ENCODE measurements at places on chromosomes 2 and 18.

- DNase-seq: no peak
Observed at GRCh38 chr18:78857314-78858150, 122.1 kb upstream of the SALL3 start.

GRCh38 chr2:127057371-127058245 lies 49.3 kb downstream of the BIN1 start:
- DNase-seq: no peak

GRCh38 chr2:212117926-212118325 lies 420.7 kb downstream of the ERBB4 start:
- no peak for DNase-seq

DNA sequence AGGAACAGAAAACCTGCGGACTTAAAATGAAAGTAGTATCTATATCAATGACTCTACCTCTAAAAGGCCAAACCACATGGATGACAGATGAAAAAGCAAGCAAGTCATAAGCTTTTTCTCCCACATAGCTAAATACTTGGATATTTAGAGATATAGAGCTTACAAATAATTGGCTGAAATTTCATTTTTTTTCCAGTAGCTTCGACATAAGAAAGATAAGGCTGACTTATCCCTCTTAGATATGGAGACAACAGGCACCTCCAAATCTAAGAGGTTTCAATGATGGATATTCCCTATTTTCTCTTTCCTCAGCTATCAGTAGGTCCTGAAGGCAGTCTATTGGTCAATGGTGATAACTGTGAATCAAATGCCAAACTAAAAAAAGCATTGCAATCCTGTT lies 460.3 kb downstream of the MEIS1 start:
- DNase-seq: no peak

DNA sequence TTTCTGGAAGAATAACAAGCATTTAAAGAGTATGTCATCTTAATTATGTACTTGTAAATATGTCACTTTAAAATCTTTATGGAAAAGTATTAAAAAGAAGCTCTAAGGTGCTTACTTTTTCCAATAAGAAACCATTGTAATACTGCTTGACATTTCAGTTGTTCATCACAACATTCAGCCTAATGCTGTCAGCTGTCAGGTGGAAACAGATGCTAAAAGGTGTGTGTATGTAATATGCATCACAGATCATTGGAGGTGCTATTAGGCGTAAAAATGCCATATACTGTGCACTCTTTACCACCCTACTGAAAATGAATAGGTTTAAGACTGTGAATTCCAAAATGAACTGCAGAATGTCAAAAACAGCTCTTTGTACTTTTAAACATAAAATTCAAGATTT lies 40.3 kb downstream of the METTL8 start:
- DNase-seq: no peak

DNA sequence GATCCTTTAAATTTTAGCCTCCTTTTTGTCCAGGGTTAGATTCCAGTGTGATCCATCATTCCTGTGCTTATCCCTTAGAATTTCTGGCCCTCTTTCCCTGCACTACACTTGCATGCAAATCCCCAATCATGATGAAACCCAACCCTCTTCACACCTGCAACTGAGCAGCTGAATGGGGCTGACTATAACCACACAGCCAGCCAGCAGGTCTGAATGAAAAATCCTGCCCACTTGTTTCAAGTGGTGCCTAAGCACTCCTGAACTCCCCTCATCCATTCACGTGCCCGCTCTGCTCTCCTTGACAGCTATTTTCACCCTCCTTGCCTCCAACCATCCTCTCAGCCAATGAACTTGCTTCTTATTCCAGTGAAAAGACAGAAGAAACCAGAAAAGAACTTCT lies 80.5 kb upstream of the AFF3 start:
- DNase-seq: no peak

GRCh38 chr2:44137872-44138551 lies 30.7 kb upstream of the PPM1B start:
- no peak for DNase-seq

DNA sequence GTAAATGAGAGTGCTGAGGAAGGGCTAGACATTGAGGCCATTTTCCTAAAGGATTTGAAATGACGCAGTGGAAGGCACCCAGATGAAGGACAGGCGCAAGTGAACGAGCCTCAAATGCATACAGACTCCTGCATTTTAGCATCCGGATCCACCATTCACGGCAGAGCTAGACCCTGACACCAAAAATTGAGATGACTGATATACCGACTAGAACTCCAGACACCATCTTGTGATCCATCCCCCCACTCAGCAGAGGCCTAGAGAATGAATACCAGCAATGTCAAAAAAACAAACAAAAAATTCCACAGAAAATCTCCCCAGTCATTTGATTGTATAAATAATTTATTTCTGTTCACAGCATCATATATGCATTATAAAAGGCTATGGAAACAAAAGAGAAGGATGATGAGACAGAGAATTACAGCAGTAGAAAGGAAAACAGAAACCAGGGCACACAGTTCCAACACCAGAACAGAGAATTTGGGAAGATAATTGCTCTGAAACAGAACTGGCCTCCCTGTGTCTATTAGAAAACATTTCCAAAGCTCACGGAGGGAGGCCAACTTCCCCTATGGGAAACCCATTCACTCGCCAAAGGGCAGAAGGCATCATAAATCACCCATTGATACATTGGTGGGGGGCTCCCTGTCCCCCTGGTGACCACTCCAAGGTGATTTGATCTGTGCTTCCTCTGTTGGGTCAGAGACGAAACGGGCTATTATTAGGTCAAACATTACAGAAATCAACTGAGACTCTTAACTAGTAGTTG lies 4.0 kb downstream of the ARL4C start:
- DNase-seq: peak; percentile 29

GRCh38 chr2:221943076-221943810 lies 355.6 kb downstream of the PAX3 start:
- DNase-seq: no peak

- no peak for DNase-seq
Observed at GRCh38 chr18:32956591-32957315, 183.9 kb upstream of the KLHL14 start.

DNA sequence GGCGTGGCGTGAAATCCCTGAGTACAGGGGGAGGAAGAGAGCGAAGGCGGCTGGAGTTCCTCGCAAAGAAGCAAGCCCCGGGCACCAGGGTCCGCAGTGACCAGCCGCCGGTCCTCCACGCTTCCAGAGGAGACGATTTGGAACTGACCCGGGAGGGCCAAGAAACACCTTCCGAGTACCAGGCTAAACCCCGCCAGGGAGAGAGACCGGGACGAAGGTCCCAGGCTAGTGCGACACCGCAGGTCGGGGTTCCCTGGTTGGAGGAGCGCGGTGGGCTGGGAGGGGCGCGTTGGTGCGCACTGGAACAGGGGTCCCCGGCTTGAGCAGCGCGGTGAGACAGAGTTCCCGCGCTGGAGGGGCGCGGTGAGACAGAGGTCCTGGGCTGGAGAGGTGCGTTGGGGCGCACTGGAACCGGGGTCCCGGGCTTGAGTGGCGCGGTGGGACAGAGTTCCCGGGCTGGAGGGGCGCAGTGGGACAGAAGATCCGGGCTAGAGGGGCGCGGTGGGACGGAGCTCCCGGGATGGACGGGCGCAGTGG lies 901 bp downstream of the WDFY1 start:
- DNase-seq: peak; percentile 47

GRCh38 chr18:38539371-38539770 lies 973.8 kb upstream of the CELF4 start:
- DNase-seq: no peak

- no peak for DNase-seq
Observed at GRCh38 chr2:192515937-192516336, 321.2 kb upstream of the TMEFF2 start.

GRCh38 chr2:96533292-96534073 lies 3.1 kb upstream of the ARID5A start:
- no peak for DNase-seq

DNA sequence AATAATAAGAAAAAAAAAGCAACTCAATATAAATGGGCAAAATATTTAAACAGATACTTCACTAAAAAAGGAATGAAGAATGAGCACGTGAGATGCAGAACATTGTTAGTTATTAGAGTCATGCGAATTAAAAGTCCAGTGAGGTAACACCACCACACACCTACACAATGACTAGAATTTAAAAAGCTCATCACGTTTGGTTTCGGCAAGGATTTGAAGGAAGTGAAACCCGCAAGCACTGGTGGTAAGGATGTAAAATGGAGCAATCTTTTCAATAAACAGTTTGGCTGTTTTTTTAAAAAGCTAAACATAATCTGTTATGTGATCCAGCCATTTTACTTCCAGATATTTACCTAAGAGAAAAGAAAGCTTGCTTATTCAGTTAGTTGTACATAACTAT lies 1181.6 kb upstream of the CELF4 start:
- no peak for DNase-seq

DNA sequence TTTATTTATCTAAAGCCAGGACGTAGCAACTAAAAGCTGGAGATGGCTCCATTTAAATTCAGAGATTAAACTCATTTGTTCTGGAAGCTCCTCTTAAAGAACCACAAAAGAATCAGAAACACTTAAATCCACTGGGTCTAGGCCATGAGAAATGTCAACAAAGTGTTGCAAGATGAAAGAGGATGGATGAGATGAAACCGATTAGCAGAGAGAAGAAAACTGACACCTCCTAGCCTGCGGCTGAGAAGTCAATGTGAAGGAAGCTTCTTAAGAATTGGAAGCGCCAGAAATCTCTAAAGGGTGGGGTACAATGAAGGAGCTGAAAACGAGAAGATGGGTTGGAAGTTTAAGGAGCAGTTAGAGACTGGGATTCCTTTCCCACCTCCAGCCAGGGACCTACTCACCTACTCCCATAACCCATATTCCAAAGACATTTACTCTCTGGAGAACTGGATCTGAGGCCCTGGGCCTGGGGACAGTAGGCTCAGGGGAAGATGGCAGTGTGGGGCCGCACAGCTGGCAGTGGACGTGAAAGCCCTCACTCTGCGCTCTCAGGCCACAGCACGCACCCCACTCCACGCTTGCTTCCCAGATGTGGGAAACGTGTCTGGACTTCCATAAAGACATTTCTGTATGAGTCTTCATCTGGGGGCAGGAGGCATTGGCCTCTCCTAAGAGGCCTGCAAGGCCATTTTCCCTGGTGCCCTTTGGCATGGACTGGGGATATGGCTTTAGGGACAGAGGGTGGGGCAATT lies 188.4 kb downstream of the LOXHD1 start:
- DNase-seq: no peak

DNA sequence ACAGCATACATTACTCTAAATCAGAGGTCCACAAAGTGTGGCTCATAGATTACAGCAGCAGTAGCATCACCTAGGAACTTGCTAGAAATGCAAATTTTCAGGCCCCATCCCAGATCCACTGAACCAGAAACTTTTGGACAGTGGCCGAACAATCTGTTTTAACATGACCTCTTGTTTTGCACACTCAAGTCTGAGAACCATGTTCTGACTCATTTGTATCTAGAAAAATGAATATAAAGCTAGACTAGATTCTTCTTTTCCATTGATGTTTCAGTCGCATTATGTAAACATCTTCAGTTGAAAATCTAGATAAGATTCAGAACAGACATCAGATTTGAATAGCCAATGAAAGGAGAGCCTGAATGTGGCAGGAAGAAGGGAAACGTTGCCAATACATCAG lies 608.8 kb downstream of the LRP1B start:
- DNase-seq: no peak

GRCh38 chr2:223759569-223760430 lies 77.6 kb downstream of the AP1S3 start:
- no peak for DNase-seq

GRCh38 chr18:41121116-41121826 lies 833.8 kb upstream of the PIK3C3 start:
- no peak for DNase-seq

DNA sequence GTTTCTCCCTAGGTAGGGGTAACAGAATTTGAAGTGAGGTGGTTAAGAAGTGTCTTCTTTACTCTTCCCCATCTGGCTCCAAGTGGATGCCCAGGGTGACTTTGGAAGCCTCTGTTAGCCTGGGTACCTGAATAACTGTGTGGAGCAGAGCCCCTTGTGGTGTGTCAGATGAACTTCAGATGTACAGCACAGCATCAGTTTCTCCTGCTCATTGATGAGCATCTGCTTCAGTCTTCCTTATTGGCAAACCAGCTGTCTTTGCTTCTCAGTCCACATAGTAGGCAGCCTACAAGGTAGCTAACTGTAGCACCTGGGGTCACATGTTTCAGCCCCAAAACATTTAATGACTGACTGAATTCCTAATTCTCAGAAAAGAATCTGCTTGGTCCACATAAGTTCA lies 56.2 kb upstream of the ATP8B1 start:
- DNase-seq: peak; percentile 7

DNA sequence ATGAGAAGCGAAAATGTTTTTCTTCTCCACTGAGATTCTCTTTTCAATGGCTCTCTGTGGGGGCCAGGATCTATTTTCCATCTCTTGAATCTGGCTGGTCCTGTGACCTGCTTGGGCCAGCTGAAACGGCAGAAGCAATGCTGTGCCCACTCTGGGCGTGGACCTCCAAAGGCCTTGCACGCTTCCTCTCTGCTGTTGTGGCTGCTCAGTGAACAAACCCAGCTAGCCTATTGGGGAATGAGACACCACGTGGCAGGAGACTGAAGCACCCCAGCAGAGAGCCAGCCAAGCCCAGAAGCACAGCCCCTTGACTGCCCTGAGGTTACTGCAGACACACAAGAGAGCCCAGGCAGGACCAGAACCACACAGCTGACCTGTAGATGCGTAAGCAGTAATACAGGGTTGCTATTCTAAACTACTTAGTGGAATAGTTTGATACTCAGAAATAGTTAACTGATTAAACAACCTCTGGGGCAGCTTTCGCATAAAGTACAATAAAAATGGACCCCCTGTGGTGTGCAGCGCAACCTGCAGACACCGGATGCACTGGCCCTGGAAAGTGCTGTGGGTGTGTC lies 221.7 kb upstream of the SH3BP4 start:
- no peak for DNase-seq

- DNase-seq: no peak
Observed at GRCh38 chr2:119059287-119059686, 99.3 kb downstream of the C1QL2 start.

GRCh38 chr2:121709776-121710469 lies 26.8 kb downstream of the NIFK start:
- no peak for DNase-seq

DNA sequence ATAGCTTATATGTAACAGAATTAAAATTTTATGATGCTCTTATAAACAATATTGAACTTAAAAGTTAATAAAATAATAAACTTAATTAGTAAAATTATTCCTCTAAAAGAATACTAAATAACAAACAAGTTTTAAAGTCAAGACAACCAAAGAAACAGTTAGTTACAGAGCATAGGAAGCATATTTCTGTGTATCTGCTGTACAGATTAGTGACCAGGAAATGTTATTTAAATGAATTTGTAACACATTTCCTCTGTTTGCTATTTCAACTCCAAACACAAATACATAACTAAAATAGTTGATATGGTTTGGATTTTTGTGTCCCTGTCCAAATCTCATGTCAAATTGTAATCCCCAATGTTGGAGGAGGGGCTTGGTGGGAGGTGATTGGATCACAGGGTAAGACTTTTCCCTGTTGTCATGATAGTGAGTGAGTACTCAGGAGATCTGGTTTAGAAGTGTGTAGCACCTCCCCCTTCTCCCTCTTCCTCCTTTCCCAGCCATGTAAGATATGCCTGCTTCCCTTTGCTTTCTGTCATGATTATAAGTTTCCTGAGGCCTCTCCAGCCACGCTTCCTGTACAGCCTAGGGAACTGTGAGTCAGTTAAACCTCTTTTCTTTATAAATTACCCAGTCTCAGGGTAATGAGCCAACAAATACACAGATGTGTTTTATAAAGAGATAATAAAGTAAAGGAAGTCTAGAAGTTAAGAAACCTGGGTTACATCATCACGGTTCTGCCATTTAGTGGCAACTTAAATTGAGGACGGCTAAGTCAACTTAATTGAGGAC lies 51.8 kb downstream of the ROCK2 start:
- DNase-seq: no peak

GRCh38 chr2:232937278-232937906 lies 67.3 kb downstream of the SNORC start:
- no peak for DNase-seq

GRCh38 chr2:133232556-133232955 lies 335.7 kb downstream of the NCKAP5 start:
- no peak for DNase-seq
